ENCODE measurements at places on chromosomes 2 and 18. TPM values are rescaled to one million over a fixed set of nuclear protein-coding genes. Genes with fewer than 3 reads are reported as not detected.

GRCh38 chr2:179584760-179585159 lies 276.7 kb downstream of the ZNF385B start:
- no peak overlapping the region for H3K4me3 ChIP-seq
- no peaks in the 10 kb centered on the region for H3K36me3 ChIP-seq
- H3K4me1 ChIP-seq: peaks cover 9% of the 10 kb centered on the region

DNA sequence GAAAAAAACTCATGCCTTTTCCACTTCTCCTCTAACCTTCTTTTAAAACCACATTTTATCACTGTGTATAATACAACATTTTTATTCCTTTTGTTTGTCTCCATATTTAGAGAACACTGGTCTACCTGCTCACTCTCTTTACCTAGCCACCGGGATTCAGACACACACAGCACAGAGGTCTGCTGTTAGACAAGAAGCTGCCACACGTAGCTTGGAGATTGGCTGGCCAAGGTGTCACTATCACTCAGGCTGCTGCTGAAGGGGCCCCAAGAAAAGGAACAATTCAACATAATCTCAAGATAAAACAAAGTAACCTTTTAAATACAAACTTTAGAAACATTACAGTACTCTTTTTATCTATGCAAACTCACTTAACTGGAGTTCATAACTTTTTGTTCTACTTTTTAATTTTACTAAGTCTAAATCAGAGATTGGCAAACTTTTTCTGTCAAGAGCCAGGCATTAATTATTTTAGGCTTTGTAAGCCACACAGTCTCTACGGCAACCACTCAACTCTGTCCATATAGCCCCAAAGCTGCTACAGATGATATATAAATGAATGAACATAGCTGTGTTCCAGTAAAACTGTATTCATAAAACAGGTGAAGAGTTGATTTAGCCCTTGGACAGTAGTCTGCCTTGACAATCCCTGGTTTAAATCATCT lies 25.8 kb downstream of the FEZ2 start:
- peaks cover 64% of the 10 kb centered on the region for H3K36me3 ChIP-seq
- H3K4me1 ChIP-seq: peaks cover 80% of the 10 kb centered on the region
- H3K27me3 ChIP-seq: peaks cover 7% of the 10 kb centered on the region

GRCh38 chr18:41745166-41746049 lies 209.6 kb upstream of the PIK3C3 start:
- peak; percentile 15 for DNase-seq
- peaks cover 7% of the 10 kb centered on the region for H3K4me1 ChIP-seq
- no peak overlapping the region for H3K27ac ChIP-seq

DNA sequence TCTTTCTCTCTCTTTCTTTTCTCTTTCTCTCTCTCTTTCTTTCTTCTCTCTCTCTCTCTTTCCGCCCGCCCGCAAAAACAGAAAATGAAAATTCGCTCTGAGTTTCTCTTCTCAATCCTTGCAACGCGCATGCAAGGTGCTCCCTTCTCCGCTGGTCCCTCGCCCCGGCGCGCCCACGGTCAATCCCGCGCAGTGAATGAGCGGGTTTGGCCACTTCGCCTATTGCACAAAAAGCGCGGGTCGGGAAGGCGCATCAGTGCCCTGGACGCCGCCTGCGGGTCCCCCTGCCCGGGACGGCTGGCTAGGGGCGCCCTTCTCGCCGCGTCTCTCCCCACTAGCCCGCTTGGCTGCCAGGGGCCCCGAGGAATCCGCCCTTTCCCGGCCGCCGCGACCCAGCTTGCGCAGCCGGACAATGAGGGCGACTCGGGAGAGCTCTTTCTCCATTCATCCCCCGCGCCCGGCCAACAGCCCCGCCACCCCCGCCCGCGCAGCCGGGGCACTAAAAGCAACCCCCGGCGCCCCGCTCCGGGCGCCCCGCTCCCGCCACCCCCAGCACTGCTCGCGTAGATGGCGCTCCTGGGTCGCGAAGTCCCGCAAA lies 706 bp downstream of the LAMA1 start:
- H3K4me3 ChIP-seq: peak overlapping the region; percentile 67

GRCh38 chr2:203484266-203485112 lies 50.6 kb downstream of the RAPH1 start:
- H3K4me3 ChIP-seq: no peak overlapping the region
- peaks cover 4% of the 10 kb centered on the region for H3K4me1 ChIP-seq
- 0 out of 2 replicates have a peak, but pooled peaks cover 2% of the 10 kb centered on the region for H3K27me3 ChIP-seq
- peak; percentile 49 for DNase-seq
- H3K36me3 ChIP-seq: peaks cover 14% of the 10 kb centered on the region

- no peak overlapping the region for H3K4me3 ChIP-seq
- H3K27ac ChIP-seq: no peak overlapping the region
- H3K36me3 ChIP-seq: peaks cover 21% of the 10 kb centered on the region
- no peak for DNase-seq
Observed at GRCh38 chr18:58960946-58961722, 96.5 kb downstream of the ZNF532 start.

DNA sequence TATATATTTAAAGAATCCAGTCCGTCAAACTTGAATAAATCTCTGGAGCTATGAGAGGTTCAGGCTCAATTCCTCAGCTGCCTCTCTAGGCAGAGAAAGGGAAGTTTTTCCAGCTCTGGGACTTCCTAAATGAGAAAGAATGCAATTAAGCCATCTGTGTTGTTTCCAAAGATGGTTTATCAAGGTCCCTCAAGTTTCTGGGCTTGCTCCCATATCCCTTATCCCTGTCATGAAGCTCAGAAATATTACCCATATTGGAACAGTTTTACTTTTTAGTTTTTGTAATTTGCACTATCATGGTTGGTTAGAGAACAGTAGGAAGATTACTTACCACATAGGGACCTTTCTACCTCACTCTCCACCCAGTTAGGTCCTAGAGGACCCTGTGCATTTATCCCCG lies 1.4 kb downstream of the CNTNAP5 start:
- H3K4me1 ChIP-seq: no peaks in the 10 kb centered on the region
- no peak overlapping the region for H3K4me3 ChIP-seq
- peaks cover 4% of the 10 kb centered on the region for H3K27me3 ChIP-seq
- no peaks in the 10 kb centered on the region for H3K36me3 ChIP-seq

GRCh38 chr2:240728827-240729226 lies 37.2 kb downstream of the AQP12A start:
- peak; percentile 7 for DNase-seq
- no peak overlapping the region for H3K27ac ChIP-seq
- peaks cover 25% of the 10 kb centered on the region for H3K27me3 ChIP-seq

DNA sequence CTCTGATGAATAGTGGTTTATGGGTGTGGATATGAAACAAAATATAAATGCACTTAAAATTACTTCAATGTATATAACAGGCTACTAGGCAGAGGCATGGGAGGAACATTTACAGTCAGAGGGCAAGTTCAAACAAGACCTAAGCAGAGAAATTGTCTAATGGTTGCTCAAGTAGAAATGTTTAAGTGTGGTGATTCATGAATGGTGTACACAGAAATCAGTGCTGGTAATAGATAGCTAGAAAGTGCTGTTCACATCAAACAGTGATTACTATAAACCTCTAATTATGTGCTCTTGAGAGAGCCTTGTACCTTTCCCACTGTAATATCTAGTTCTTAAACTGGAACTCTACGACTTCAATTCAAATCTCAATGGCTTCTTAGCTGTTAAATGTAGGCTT lies 485.1 kb downstream of the NRXN1 start:
- H3K4me3 ChIP-seq: no peak overlapping the region
- H3K4me1 ChIP-seq: no peaks in the 10 kb centered on the region
- no peak overlapping the region for H3K27ac ChIP-seq
- no peaks in the 10 kb centered on the region for H3K36me3 ChIP-seq
- no peaks in the 10 kb centered on the region for H3K27me3 ChIP-seq

DNA sequence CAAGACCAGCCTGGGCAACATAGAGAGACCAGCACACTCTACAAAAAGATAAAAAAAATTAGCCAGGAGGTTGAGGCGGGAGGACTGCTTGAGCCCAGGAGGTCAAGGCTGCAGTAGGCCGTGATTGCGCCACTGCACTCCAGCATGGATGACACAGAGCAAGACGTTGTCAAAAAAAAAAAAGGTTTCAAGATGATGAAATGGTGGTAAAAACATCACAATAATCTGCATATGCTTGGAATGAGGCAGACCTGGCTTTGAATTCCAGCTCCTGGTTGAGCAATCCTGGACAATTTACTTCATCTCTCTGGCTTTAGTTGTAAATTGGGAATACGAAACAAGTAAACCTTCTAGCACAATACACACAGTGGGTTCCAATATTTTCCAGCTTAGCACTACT lies 24.1 kb downstream of the USP40 start:
- H3K36me3 ChIP-seq: peaks cover 44% of the 10 kb centered on the region
- H3K27ac ChIP-seq: peak overlapping the region; percentile 14
- H3K4me1 ChIP-seq: peaks cover 19% of the 10 kb centered on the region
- no peak overlapping the region for H3K4me3 ChIP-seq
- DNase-seq: peak; percentile 32

- H3K27ac ChIP-seq: peak overlapping the region; percentile 84
- H3K27me3 ChIP-seq: no peaks in the 10 kb centered on the region
- 0 out of 2 replicates have a peak, but pooled peaks cover 4% of the 10 kb centered on the region for H3K36me3 ChIP-seq
- peak overlapping the region; percentile 58 for H3K4me3 ChIP-seq
- peaks cover 50% of the 10 kb centered on the region for H3K4me1 ChIP-seq
Observed at GRCh38 chr2:149857344-149857743, 269.8 kb upstream of the MMADHC start.

DNA sequence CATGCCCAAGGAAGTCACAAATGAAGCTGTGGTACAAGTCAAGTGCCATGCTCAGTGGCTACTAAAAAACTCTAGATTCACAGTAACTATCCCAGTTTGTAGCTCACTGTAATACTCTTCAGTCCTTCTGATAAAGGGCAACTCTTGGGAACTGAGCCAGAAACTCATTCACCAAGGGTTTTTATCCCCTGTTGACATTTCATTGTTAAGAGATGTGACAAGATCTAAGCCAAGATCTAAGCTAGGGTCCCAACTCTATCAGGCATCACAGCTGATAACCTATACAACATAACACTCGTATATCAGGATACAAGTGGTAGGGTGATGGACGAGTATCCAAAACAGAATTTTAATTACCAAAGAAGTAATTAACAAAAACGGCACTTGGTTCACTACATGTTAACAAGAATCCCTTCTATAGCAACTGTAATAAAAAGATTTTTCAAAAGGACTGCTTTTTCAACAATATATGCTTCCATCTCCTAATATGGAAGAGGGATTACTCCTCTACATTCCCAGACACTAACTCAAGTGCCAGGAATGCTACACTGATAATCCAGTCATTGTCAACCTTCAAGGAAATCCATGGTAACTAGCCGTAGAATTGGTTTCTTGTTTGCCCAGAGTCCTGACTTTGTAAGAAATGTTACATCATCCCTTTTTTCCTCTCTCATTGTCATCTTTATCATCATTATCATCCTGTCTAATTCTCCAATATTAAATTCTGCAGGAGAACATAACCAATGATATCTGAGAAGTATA lies 111.7 kb downstream of the CDH2 start:
- DNase-seq: peak; percentile 93
- peaks cover 41% of the 10 kb centered on the region for H3K36me3 ChIP-seq
- peak overlapping the region; percentile 61 for H3K4me3 ChIP-seq
- peak overlapping the region; percentile 93 for H3K27ac ChIP-seq

GRCh38 chr2:179571721-179572120 lies 289.7 kb downstream of the ZNF385B start:
- no peak overlapping the region for H3K4me3 ChIP-seq
- no peak for DNase-seq
- no peak overlapping the region for H3K27ac ChIP-seq

GRCh38 chr2:95314964-95315611 lies 17.9 kb downstream of the KCNIP3 start:
- DNase-seq: peak; percentile 42
- H3K4me1 ChIP-seq: peaks cover 30% of the 10 kb centered on the region
- no peak overlapping the region for H3K27ac ChIP-seq
- H3K36me3 ChIP-seq: no peaks in the 10 kb centered on the region
- H3K4me3 ChIP-seq: no peak overlapping the region

GRCh38 chr2:133497951-133498565 lies 70.2 kb downstream of the NCKAP5 start:
- H3K4me1 ChIP-seq: peaks cover 33% of the 10 kb centered on the region
- 0 out of 2 replicates have a peak overlapping the region, but pooled peaks have one; percentile 8 for H3K27ac ChIP-seq
- no peak overlapping the region for H3K4me3 ChIP-seq

DNA sequence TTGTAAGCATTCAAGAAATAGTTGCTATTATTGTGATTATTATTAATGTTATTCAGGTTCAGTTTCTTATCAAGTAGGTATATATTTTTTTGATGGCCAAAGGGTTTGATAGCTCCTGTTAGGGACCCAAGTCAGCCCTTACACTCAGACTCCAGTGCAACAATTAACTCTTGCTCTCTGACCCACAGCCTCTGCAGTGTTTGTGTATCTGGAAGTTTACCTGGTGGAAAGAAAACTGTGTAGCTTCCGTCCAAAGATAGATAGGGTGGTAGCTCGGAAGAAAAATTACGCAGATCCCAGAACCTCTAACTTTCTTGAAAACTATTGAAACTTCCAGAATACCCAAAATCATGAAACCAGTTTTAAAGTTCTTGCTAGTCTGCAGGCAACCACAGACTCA lies 58.6 kb upstream of the IGFBP2 start:
- H3K4me3 ChIP-seq: no peak overlapping the region
- peaks cover 24% of the 10 kb centered on the region for H3K4me1 ChIP-seq
- no peak overlapping the region for H3K27ac ChIP-seq

DNA sequence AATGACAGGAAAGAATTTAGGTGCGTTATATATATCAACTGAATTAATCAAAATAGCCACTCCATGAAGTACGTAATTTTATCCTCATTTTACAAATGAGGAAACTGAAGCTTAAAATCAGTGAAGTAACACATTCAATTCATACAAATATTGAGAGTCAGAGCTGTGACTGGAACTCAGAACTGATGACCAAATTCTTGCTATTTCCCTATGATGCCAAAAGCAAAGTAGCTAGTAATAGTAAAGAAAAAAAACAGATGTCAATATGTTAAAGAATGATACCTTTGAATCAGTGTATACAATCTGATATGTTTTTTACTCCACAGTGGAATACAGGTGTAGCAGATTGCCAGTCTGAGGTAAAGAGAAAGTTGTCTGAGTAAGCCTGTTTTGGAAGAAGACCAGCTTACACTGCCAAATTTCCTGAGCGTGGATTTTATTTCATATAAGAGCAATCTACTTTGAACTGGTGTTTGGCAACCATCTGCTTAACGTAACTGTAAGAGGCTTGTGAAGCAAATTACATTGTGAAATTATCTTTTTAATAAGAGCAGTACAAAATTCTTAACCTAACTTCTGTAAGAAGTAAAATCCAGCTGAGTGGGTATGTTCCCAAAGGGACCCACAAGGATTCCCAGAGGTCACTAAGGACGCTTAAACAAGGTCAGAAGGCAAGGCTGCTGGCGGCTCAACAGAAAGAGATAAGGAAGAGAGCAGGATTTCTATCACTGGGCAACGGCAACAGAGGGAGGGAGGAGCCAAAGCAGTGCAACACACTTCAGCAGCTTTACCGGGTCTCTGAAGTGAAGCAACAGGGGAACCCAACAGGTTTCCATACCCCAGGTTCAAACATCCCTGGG lies 85.6 kb downstream of the IKZF2 start:
- H3K4me1 ChIP-seq: peaks cover 68% of the 10 kb centered on the region
- no peaks in the 10 kb centered on the region for H3K27me3 ChIP-seq
- H3K4me3 ChIP-seq: peak overlapping the region; percentile 84

POMC gene
- total RNA-seq: not detected

CLEC4F gene
- not detected for total RNA-seq

TCF23 gene
- not detected for total RNA-seq

PJVK gene
- 0.81 TPM for total RNA-seq

DTNB gene
- total RNA-seq: 4.7 TPM

PIEZO2 gene
- total RNA-seq: not detected
